ENCODE measurements at places on chromosomes 2 and 18.

DNA sequence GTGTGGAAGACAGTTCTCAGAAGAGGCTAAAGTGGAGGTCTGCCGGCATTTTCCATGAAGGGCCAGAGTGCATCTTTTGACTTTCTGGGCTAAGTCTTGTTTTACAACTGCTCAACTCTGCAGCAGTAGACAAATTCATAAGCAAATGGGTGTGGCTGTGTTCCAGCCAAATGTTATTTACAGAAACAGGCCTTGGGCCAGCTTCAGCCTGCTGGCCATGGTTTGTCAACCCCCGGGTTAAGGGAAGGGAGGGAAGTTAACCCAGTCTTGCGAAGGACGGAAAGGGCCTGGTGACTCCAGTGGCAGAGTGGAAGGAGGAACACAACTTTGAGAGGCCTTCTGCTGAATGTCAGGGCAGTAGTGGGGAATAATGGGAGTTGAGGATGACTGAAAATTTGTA is 34.3 kb upstream of the NCKAP5 start:
- DNase-seq: no peak

DNA sequence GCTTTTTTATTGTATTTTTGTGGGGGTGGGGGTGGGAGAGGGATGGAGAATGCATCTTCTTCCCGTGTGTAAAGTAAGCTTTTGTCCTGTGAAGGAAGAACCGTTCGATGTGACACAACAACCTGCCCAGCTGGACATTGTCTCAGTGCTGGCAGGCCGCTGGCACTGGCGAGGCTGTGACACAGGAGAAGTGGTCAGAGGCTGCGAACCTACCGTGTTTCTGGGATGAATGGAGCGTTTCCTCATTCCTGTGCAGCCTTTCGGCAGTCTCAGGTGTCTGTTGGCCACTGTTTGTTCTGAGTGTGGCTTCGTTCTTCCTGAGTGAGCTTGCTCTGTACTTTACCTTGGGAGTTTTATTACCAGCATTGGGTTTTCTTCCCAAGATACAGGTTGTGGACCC is 8.0 kb downstream of the RAMP1 start:
- no peak for DNase-seq

GRCh38 chr2:38925982-38926381 is 36.3 kb downstream of the ARHGEF33 start:
- DNase-seq: no peak

DNA sequence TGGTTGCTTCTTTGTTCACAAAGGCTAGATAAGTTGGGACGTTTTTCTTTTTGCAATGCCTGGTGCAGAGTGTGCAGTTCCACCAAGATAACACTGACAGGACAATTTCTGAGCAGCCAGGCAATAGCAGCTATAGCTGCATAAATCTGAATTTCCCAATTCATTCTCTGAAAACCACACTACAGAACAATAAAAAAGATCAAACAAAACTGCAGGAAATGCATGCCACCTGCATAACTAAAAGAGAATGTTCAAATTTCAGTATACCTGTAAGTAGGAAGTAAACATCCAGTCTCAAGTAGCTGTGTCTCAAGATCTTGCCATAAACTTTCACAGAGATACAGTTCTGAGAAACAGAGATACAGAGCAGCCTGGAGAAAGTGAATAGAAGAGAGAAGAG is 5.3 kb upstream of the KCTD18 start:
- DNase-seq: no peak
